ENCODE measurements at places on chromosomes 5 and 9. TPM values are rescaled to one million over a fixed set of nuclear protein-coding genes. Genes with fewer than 3 reads are reported as not detected.

DNA sequence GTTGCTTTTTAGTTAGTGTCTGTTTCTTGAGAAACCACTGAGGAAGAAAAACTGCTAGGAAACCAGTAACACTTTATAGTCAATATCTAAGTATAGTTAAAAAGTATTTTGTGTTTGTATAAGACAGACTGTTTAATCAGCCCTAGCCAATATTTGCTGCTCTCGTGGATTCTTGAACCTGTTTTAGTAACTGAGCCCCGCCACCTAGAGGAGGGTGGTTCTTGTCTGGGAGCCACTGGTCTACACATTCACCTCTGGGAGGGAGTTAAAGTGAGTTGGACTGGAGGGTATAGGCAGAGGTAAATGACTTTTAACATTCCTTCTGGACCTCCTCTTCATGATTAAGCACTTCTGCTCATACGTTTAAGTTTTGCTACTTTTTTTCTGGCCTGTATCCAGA lies 117.2 kb downstream of the SPATA31D1 start:
- no peak for DNase-seq

DNA sequence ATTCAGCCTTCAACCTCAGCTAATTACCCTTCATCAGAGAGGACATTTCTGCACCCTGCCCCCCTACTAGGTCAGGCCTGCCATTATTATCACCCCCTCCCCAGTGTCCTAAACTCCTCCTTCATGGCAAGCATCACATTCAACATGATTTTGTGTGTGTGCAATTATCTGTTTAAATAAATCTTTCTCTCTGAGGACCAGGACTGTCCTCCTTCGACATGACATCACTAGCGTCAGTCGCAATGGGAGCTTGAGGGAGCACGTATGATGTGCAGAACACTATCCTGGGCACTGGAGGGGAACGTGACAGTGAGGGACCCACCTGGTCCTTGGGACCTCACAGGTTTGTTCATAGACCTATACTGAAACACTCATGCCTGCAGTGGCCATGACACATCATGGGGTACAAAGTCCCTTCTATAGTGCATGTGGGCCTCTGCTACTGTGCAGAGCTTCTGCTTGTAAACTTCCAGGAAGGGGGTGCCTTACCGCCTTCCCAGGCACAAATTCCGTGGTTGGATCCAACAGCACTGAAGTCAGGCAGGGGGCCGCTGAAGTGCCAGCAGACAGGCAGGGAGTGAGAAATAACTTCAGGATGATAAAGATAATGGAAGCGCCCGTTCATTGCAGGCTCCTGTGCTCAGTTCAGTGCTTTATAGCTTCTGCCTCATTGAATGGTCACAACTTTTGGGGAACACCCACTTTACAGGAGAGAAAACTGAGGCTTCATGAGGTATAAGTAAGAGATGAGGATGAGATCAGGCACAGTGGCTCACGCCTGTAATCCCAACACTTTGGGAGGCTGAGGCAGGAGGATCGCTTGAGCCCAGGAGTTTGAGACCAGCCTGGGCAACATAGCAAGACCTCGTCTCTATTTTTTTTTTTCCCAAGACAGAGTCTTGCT lies 36.0 kb upstream of the STXBP1 start:
- no peak for DNase-seq

Gene IL33
- total RNA-seq, result 44.3 TPM

- no peak for DNase-seq
These were observed 33.4 kb upstream of the NR3C1 start for GRCh38 chr5:143436871-143437270.

- no peak for DNase-seq
These were observed 11.6 kb downstream of the NIPSNAP3B start for GRCh38 chr9:104775574-104775936.

DNA sequence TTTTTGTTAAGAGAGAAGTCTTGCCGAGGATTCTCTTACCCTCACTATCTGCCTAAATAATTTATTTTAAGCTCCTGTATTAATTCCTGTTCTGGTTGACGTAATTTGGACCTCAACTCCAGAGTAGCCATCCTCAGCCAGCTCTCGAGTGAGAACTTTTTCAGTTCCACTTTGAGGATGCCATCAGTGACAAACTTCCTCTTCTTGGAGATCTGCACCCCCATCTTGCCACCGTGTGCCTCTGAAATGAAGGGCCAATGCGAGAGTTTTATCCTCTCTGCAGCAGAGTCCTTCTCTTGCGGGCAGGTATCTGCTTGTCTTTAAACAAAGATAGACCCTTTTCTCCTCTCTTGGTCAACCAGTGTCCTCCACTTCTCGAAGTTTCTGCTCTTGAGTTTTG lies 19.5 kb upstream of the TMEM174 start:
- no peak for DNase-seq

Gene FOXD4L5
- not detected for total RNA-seq

Gene SLC34A3
- not detected for total RNA-seq

DNA sequence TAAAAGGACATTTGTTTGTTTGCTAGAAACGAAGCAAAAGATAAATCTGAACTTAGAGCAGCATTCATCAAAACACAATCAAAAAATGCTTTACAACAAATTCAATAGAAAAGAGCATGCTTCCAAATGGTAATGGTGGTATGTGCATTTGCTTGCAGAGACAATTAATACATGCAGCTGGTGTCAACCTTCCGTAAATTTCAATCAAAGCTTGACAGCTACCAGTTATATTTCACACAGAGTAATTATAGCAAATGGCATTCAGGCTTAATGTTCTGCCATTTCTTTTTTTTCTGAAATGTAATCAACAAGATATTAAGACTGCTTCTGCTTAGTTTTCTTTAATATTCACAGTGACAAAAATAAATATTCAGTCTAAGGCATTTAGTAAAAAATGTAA lies 90.6 kb downstream of the AUH start:
- no peak for DNase-seq

Gene OBP2B
- not detected for total RNA-seq

DNA sequence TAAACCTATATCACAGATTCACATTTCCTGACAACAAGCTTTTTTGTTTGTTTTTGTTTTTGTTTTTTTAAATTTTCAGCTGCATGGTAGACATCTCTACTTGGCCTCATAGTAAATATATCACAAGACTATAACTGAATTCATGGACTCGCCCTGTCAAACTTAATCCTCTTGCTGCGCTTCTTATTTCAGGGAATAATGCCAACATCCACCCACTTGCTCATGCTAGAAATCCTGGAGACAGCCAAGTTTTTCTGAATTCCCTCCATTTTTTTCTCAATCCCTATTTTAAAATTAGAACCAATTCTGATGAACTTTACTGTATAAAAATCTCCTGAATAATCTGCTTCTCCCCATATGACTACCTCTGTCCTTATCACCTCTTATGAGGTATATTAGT lies 283.6 kb upstream of the RPS23 start:
- no peak for DNase-seq

Gene FAXDC2
- total RNA-seq, result 10.1 TPM

DNA sequence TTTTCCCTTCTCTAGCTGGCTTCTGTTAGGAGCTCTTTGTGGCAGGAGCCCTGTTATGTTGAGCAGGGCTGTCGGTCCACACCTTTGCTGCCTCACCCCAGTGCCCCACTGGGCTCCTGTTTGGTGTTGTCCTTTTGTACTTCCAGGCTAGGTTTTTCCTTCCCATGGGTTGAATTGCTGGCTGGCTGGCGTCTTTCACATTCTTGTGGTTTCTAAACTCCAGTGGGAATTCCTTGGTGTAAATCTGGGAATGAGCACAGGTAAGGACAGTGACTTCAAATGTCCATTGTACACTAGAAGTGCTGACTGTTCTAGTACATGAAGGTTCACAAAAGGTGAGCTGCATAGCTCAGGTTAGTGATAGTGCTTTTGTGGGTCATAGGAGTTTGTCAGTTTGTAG lies 30.4 kb downstream of the RASGRF2 start:
- DNase-seq, result no peak
